SK-N-MC (cell line): ENCODE measurements at places on chromosomes 1 and 21.

DNA sequence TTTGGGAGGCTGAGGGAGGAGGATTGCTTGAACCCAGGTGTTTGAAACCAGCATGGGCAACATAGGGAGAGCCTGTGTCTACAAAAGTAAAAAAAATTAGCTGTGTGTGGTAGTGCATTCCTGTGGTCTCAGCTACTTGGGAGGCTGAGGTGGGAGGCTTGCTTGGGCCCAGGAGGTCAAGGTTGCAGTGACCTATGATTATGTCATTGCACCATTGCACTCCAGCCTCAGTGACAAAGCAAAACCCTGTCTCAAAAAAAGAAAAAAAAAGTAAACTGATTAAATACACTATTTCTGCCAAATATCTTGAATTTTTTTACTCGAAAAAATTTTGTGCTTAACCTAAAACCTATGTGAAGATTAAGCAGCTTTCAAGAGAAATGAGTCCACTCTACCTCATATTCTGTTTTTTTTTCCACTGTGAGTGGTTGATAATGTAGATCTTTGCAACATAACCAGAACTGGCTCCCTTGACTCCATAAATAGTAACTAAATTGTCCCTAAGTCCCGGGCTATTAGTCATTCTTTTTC is 19.4 kb upstream of the ZNF281 start:
- no peak for DNase-seq

GRCh38 chr1:223177681-223178080 is 34.6 kb upstream of the TLR5 start:
- DNase-seq: no peak

DNA sequence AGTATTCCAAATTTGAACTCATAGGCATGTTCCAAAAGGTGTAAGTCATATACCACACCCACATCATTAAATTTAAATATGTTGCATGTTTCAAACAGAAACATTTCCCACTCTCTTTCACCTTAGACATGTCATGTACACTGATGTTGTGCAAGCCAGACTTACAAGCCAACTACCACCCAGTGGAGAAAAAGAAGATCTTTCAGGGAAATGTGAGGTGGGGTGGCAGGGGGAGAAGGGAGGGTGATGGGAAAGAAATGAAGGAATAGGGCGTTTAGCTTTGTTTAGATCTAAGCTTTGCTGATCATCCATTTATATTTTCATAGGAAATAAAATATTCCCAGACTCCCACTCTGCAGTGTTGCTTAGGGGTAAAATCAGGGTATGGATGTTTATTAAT is 1.6 kb downstream of the NEGR1 start:
- DNase-seq: no peak

GRCh38 chr1:221736714-221737113 is 5.2 kb downstream of the DUSP10 start:
- DNase-seq: no peak

- DNase-seq: no peak
Observed at GRCh38 chr1:25804244-25804963, 4.4 kb downstream of the SELENON start.

- no peak for DNase-seq
Observed at GRCh38 chr1:41641941-41642527, 157.6 kb upstream of the EDN2 start.

DNA sequence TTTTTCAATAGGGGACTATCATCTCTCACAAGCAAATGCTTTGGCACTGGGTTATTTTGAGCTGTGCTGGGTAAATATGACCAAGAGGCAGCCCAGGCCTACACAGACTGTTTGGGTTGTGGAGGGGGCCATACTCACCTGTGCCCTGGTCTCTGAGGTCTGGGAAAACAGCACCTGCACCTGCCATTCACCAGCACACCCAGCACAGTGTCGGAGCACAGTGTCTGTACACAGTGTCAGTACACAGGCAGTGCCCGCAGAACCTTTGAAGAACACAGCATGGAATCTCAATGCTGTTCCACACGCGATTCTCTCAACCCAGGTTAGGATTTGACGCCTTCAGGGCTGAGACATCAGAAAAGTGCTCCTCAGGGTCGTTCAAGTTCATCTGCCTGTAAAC is 35.0 kb upstream of the FAM89A start:
- DNase-seq: no peak
